ENCODE measurements at places on chromosomes 5 and 9.

GRCh38 chr5:81751836-81752643, 1.1 kb upstream of the SSBP2 start:
- peak; percentile 51 for DNase-seq

- no peak for DNase-seq
Measured at GRCh38 chr9:116387934-116388698, 234.5 kb downstream of the PAPPA start.

DNA sequence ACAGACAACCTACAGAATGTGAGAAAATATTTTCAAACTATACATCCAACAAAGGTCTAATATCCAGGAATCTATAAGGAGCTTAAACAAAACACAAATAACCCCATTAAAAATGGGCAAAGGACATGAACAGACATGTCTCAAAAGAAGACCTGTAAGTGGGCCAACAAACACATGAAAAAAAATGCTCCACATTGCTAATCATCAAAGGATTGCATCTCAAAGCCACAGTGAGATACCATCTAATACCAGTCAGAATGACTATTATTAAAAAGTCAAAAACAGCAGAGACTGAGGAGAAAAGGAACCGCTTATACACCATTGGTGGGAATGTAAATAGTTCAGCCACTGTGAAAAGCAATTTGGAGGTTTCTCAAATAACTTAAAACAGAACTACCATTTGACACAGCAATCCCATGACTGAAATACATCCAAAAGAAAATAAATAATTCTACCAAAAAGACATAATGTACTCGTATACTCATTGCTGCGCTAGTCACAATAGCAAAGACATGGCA, 39.1 kb upstream of the C5orf63 start:
- no peak for DNase-seq

DNA sequence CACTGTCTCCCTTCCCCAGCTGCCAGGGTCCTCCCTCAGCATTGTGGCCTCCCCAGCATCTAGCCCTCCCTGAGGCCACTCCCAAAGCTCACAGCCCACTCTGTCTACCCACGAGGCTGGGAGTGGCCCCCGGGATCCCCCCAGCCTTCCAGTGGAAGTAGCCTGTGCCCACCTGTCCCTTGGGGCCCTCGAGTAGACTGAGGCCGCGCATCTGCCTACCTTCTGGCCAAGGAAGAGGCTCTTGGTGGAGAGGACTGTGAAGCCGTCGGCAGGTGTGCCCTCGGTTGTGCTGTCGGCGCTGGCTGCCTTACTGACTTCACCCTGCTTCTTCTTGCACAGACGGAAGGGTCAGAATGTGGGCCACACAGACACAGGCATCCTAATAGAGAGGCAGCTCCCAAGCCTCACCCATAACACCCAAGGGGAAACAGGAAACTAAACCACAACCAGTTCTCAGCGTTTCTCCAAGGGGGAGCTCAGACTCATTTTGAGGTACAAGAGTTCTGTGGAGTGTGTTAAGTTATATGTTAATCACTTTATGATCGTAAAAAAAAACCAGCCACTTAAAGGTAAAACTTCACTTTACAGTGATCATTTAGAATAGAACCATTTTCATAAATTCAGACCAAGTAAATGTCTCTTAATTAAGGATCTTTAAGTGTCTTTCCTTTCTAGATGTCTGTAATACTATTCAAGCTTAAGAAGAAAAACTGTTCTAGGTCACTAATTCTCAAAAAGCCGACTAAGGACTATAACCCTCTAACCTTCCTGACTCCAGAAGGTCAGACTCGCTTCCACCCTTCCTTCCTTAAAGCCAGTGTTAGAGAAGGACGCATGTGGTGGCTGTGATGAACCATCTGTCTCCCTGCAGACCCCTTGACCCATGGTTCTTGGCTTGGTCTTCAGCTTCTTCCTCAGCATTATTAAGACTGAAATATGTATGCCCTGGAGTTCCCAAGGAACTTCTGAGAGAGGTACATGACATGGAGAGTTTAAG, 38.5 kb downstream of the MACROH2A1 start:
- DNase-seq, result no peak

GRCh38 chr9:77750284-77750683, 102.2 kb upstream of the GNA14 start:
- no peak for DNase-seq

DNA sequence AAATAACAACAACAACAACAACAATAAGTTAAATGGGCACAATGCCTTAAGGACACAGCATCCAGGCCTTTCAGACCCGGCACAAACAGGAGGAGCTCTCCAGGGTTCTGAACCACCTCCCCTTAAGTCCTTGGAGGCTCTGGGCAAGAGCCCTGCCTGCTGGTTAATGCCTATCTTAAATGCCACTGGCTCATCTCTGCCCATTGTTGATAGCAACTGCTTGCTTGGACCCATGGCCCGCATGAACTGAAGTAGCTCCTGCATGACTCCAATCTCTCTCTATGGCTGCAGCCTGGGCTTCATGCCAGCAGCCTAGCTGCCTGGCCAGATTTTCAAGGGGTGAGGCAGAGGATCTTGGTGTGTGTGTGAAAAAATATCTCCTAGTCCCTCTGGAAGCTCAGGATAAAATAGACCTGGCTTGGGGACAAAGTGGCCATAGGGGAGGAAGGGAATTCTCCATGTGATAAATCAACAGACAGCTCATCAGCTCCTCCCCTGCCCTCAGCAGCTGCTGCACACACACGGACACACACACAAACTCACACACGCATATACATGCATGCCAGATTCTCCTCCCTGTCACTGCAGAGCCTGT, 27.4 kb downstream of the FAM219A start:
- no peak for DNase-seq
